Stimulated activated CD8-positive, alpha-beta memory T cell treated with anti-CD3 and anti-CD28 coated beads, Interleukin-15, amount 100 ng/mL, for 48 hours (primary cell): ENCODE measurements at places on chromosomes 2 and 18.

DNA sequence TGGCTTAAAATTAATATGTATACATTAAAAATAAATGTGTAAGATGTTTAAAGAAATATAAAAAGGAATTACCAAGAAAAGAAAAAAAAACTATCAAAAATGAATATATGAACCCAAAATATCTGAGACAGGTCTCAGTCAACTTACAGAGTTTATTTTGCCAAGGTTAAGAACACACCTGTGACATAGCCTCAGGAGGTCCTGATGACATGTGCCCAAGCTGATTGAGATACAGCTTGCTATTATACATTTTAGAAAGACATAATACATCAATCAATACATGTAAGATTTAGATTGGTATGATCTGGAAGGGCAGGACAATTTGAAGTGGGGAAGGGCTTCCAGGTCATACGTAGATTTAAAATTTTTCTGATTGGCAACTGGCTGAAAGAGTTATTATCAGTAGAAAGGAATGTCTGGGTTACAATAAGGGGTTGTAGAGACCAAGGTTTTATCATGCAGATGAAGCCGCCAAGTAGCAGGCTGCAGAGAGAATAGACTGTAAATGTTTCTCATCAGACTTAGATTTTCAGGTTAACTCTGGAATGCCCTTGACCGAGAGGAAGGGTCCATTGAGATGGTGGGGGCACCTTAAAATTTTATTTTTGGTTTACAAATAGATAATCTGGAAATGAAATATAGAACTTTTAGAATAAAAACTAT lies 74.7 kb downstream of the EXOC6B start:
- no peak for DNase-seq

GRCh38 chr18:21820033-21820810 lies 79.6 kb downstream of the MIB1 start:
- no peak for DNase-seq

GRCh38 chr2:223735659-223736244 lies 101.6 kb downstream of the AP1S3 start:
- no peak for DNase-seq

- DNase-seq: no peak
These were observed 101.8 kb downstream of the COL6A3 start for GRCh38 chr2:237312021-237312755.

DNA sequence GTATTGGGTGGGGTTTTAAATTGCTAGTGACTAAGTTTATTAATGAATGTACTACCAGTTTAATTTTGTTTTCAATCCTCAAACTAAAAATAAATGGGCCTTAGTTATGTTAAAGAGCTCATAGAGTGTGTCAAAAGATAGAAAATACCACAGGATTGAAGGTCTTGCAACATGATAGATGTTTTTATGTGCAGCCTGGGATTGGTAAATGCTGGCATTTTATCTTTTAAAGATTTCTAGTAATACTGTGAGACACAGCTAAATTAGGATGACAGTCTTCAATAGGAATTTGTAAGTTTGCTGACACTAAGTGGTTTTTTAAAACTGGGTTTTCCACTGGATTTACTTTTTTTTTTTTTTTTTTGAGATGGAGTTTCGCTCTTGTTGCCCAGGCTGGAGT lies 122.3 kb downstream of the HAUS1 start:
- no peak for DNase-seq
